Spinal cord (tissue), 10 donors: ENCODE measurements at places on chromosomes 12 and 14.

DNA sequence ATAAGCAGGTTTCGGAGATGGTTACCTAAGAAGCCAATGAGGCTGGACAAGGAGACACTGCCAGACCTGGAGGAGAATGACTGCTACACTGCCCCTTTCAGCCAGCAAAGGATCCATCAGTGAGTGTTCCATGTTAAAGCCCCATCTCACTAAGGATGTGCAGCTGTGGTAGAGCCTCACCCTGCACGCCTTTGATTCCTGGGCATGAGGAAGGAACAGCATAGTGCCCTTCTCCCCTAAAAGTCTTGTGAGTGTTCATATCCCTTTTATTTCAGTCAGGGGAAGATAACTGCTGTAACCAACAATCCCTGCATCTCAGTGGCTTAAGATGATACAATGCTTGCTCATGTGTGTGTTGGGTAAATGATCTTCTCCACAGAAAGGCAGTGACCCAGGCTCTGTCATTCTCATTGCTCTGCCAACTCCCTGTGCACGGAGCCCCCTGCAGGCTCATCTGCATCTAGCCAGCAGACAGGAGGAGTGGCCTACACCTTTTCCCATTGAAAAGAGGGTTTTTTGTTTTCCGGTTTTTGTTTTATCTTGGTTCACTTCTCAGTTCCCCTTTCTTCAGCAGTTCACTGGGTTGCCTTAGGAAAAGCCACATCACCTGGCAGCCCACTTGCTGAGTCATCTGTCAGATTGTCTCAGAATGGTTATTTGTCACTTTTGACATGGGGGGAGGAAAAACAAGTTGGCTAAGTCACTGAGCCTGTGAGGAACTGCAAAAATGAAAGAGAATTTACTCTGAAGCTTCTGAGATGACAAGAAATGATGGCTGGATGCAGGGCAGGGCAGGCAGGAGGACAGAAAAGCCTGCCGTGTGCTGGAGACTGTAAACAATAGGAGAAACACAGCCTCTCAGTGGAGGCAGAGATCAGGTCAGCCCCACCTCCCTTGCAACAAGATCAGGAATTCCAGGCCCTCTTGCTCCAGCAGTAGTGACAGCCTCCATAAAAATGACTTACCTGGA lies 193.3 kb downstream of the ANO4 start:
- DNase-seq = no peak

- DNase-seq = no peak
Observed at GRCh38 chr12:66742508-66743367, 63.9 kb upstream of the GRIP1 start.

DNA sequence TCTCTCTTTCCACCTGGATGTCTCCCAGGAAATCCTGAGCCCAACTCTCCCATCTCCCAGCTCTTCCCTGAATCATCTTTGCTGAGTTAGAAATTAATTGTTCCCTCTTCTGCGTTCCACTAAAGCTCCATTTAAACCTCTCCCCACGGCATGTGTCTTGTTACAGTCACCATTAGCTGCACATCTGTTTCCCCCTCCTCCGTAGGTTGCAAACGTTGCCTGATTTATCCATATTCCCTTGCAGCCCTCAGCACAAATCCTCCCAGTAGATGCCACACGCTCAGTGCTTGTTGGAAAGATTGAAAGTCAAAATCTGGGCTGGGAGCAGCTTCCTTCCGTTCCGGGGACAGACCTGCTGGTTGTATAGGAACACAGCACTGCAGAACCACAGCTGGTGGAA lies 90.4 kb downstream of the SLC24A4 start:
- DNase-seq = no peak

GRCh38 chr12:112183141-112184021 lies 58.0 kb downstream of the TRAFD1 start:
- DNase-seq = no peak

DNA sequence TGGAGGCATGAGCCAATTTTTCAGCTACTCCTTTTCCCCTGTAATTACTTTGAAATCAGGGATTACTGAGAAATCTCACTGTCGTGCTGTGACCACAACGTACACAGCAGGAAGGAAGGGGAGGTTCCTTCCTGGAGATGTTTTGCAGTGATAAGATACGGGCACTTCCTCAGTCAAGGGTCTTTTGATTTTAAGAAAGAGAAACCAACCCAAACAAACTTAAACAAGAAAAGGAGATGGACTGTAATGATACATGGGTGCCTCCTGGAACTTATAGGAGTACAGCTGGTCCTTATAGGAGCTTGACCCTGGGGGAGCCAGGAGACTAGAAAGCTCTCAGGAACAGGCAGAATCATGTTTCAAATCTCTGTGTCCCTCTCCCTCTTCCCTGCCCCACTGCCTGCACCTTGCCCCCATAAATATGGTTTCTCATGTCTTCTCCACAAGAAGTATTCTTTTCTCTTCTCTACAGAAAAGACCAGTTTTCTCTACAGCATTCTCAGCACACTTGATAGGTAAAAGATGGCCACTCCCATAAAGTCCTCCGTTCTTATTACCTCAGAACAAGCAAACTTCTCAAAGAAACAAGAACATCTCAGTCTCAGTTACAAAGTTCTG lies 281.1 kb upstream of the AMIGO2 start:
- DNase-seq = no peak

GRCh38 chr14:58898655-58899316 lies 261.0 kb downstream of the DACT1 start:
- no peak for DNase-seq

DNA sequence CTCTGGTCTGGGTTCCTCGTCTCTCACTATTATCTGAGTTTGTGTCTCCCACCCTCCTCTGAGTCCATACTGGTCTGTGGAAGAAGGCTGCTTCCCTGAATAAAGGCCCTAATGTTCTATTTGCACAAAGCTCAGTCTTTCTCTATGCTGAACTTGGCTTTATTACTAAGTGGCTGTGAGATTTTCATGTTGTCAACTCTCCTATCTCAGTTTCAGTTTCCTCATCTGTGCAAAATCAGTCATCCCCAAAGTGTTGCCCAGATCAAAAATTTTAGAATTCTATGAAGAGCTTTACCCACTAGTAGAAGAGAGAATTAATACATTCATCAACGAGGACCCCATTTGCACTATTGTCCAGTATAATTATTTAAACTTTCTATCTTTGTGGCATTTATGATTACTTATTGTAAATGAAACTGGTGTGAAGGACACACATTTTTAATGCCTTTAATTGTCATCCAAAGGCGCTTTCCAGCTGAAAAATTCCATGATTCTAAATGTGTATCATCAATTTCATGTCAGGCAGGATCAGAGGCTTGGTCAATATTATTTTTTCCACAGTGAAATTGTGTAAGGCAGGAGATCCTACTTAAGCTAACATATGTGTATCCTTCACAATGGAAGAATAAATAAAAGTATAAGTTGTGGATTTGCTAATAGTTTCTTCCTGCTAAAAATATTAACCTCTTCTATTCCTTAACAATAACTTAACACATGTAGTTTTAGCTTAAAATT lies 79.1 kb upstream of the EEA1 start:
- no peak for DNase-seq

DNA sequence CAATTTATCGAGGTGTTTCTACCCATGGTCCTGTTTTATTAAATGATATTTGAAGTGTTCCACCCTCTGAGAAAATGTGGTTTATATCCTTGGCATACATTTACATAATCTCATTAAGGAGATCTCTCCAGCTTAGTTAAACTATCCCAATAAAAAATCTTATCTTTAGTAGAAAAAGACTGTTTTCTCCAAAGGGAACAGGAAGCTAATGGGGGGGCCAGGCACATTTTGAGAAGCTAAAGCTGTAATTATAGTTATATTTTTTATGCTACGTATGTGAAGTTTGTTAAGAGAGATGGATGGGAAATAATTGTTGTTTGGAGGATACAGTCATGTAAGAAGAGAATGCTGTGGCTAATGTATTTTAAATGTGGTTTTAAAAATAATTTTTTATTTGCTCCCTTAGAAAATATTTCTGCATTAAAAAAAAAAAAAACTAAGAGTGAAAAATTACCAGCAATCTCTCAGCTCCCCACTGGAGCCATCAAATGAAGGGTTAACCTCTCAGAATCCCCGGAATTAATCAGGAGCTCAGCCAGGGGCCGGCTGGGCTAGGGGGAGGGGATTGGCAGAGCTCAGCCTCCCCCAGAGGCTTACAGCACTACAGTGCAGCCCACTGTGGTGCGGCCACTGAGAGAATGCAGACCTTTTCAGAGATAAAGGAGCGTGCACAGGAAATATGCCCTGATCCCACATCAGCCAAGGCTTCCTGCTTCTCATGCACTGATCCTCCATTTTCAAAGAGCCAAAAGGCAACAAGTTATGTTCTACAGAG lies 185.8 kb downstream of the EGLN3 start:
- DNase-seq = peak; percentile 57

- DNase-seq = no peak
Observed at GRCh38 chr12:85413266-85413665, 133.2 kb downstream of the ALX1 start.

GRCh38 chr12:11894890-11895289 lies 175.8 kb upstream of the BCL2L14 start:
- no peak for DNase-seq

- DNase-seq = no peak
Observed at GRCh38 chr12:95557625-95558024, 6.3 kb upstream of the USP44 start.

DNA sequence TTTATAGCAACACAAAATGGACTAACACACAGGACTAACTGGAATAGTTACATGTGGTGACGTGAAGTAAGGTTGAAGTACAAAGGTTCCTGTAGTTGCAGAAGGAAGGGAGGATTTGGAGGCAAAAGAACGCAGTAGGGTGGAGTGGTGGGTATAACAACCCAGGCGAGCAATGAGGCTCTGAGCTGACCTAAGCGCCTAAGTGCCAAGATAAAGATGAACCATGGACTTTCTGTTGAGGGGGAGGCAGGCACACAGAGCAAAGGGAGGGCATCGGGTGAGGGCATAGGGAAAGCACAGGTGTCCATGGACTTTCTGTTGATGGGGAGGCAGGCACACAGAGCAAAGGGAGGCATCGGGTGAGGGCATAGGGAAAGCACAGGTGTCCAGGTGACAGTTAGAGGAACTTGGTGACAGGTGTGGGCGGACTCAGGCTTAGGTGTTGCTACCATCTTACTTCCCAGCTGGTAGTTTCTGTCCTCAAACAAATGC lies 15.2 kb downstream of the SCNN1A start:
- DNase-seq = no peak

DNA sequence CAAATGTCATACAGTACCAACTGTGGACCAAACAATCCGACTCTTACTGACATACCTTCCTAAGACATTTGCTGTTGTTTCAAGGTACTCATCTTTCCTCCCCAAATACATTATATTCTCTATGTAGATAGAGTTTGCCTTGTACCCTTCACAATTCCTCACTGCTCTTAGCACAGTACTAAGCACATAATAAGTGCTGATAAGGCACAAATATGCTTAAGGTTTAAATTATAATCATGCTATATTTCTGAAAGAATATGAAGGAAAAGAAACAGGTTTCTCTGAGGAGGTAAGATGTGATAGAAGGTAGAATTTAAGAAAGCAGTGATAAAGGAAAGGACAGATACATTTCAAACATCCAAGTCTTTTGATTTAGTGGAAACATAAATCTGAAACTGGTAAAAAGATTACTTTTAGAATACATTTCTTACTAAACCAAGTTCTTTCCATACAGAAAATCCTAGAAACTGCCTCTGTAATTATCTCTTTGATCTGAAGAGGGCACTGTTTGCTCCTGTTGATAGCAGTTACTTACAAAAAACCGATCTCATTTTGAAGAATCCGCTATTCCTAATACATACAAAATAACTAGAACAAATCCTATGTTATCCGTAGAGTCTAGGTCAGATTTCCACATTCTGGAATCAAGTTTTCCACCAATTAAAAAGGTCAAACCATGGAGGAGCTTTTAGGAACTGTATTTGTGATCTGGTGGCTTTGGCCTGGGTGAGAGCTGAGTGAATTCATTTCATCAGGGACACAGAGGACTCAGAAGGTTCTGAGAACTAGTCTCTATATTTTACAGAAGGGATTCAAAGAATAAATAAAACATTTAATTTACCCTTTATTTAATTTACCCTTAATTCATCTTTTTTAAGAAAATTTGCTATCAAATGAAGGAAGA lies 311.9 kb downstream of the DAD1 start:
- no peak for DNase-seq

- no peak for DNase-seq
Observed at GRCh38 chr12:46549527-46550265, 177.1 kb upstream of the SLC38A2 start.

- DNase-seq = no peak
Observed at GRCh38 chr12:99066726-99067125, 421.6 kb downstream of the APAF1 start.

- peak; percentile 5 for DNase-seq
Observed at GRCh38 chr14:76237349-76237990, 85.7 kb downstream of the GPATCH2L start.

- DNase-seq = no peak
Observed at GRCh38 chr12:25864306-25865276, 93.9 kb upstream of the RASSF8 start.

DNA sequence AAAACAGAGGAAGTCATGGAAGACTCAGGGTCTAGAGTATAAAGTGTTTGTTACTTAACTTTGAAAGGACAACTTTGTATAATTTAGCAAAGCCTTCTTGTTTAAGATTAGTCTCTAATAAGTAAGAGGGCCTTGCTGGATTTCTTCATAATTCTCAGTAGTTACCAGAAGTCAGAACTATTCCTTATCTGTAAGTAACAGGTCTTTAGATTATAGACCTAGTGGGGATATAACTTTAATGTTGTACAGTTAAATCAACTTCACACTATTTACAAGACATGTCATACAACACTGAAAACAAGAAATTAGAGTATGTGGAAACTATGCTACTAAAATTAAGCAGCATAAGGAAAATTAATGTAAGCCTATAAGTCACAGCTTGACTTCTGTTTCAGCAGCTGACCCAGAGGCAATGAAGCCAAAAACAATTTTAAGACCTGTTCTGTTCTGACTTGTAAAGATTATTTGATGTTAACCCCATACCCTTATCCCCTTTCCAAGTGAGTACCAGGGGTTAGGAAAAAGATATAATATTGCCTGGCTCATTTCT lies 398.3 kb downstream of the RAD51B start:
- DNase-seq = no peak

GRCh38 chr14:66037361-66037760 lies 448.8 kb upstream of the CCDC196 start:
- peak; percentile 22 for DNase-seq

DNA sequence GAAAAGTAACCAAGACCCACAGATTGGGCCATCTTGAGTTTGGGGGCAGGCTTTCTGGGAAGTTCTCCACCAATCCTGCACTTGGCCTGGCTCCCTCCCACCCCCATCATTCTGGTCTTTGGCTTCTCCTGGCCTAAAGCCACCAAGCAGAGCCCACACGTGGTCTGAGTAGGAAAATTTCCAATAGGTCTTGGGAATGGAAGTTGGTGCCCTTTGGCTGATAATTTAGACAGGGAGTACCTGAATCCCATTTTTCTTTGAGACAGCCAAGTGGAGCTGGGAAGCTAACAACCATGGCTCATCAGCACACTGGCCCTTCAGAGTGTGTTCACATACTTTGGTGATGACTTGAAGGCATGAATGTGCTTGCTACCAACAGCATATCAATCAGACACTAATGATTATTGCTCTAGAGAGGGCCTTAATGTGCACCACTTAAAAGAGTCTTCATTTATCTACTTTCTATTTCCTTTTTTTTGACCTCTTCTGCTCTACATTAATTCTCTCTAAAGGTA lies 156.0 kb downstream of the EGLN3 start:
- DNase-seq = no peak
